ENCODE measurements at places on chromosomes 2 and 18.
A peak's percentile ranks its signal among the peaks of the same experiment; 100 is the strongest.

- DNase-seq = peak; percentile 37
These were observed 287.0 kb downstream of the TCF4 start for GRCh38 chr18:55300936-55301531.

DNA sequence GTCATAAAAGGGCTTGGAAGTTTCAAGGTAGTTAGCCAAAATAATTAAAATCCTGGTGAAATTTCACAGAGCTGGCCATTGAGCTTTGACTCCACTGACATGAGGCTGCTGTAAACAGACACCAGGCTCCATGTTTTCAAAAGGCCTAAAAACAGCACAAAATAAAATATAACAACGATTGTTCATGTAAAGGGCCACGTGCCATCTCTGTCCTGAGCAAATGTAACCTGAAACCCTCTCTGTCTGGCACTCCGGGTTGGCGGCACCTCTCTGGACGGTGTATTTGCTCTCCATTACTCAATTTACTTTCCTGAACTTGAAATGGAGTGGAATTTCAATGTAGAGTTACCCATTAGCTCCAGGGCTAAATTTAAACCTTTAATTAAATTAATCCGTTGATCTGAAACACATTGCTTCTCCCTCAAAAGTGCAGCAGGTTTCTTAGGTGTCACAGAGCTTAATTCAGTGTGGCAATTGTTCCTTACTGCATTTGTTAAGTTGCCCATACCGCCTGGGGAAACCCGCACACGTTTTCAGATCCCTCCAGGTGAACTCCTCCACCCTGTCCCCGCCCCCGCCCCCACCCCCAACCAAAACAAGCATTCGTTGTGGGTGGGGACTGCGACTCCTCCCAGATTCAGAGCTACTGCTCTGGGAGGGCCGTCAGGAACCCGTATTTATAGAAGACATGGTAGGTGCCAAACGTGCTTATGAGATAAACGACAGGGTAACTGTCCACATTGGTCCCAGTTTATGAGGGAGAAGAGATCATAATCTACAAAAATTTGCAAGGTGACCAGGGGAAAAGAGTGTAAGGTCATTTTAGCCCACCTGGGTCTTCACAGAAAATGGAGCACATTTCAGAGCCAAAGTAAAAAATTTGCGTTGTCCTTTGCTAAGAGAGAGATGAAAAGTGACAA is 1.2 kb upstream of the CABLES1 start:
- DNase-seq = no peak

- no peak for DNase-seq
These were observed 128.2 kb upstream of the CXCR4 start for GRCh38 chr2:136246086-136246669.

DNA sequence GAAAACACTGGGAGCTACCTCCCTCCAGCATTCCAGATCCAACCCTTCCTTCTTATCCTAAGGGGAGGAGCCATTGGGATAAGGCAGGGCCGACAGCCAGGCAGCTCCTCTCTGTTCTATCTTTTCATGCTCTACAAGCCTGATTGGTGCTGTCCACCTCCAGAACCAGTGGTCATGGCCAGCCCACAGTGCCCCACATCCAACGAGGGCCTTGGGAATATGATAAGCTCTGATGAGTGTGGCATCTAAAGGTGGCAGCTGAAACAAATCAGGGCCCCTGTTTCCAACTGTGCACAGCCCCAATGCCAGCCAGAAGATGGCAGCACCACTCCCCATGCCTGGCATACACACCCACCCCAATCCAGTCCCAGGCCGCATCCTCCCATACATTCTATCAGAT is 329.3 kb downstream of the C1D start:
- DNase-seq = peak; percentile 50

DNA sequence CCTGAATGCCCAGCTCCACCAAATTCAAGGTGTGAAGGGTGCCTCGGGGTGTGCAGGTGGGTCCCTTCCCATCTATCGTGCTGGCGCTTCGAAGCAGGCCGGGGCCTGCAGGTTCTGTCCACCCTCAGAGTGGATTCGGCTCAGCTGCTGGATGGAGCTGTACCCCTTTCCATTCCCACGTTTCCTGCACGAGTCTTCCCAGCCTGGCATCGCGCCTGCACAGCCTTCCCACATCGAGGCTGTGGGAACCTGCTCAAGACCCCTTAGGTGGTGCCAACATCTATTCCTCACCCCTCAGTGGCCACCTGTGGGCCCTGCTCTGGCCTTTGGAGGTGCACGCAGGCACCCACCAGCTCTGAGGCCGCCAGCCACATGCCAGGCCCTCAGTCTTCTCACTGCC is 65.7 kb downstream of the PDCL3 start:
- DNase-seq = no peak

GRCh38 chr2:36451512-36451911 is 95.9 kb downstream of the CRIM1 start:
- DNase-seq = no peak

- DNase-seq = no peak
These were observed 211.4 kb downstream of the PIEZO2 start for GRCh38 chr18:10937743-10938640.

GRCh38 chr2:121363632-121364420 is 78.8 kb upstream of the TFCP2L1 start:
- no peak for DNase-seq

DNA sequence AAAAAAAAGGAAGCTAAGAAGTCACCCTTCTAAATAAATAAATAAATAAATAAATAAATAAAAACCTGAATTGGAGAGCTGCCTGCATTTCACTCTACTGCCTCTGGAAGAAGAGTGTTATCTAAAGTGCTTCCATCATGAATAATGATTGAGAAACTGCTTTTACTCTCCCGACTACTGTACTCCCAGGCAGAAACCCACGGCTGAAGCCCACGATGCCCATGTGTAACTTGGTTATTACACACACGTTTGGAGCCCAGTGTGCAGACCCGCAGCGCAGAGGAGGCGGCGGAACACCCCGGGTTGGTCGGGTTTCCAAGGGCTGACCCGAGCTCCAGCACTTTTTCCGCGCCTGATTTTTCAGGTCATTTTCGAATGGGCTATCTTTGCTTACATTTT is 697 bp upstream of the SPATS2L start:
- DNase-seq = peak; percentile 42

DNA sequence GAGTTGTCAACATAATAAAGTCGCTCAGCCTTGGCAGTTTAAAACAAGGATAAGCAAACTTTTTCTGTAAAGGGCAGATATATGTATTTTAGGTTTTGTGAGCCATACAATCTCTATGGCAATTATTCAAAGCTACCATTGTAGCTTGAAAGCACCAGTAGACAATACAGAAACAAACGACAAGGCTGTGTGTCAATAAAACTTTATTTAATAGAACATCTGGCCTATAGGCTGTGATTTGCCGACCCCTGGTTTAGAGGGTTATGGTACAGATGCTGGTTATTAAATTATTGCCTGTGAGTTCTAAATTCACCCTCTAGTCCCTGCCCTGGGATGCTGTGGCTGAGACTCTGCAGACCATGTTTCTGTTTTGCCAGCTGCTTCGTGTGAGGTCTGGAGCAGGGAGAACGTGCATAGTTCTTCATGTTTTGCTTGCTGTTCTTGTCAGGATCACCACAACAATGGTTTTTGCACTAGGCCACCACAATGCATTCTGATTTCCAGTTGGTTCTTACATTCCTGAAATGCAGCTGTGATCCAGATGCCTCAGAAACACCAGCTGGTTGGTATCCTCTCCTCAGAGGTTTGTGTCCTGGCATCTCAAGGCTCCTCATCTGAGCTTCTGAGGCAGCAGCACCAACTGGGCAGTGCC is 46.6 kb downstream of the ICOS start:
- no peak for DNase-seq

DNA sequence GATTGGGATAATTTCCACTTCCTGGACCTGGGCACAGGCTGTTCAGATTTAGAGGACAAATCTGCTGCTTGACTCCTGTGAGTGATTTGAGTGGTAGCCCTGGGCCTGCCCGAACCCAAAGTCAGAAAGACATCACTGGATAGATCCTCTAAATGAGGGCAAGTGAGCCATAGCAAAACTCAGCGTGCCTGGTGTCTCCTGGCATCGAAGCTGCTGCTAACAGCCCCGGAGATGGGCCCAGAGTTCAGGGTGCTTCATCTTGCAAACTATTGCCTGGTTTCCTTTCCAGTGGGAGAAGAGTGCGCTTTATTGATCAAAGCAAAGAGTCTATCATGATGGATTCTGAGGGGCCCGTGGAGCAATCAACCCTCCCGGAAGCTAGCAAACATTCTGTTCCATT is 153.1 kb upstream of the KLHL29 start:
- no peak for DNase-seq

DNA sequence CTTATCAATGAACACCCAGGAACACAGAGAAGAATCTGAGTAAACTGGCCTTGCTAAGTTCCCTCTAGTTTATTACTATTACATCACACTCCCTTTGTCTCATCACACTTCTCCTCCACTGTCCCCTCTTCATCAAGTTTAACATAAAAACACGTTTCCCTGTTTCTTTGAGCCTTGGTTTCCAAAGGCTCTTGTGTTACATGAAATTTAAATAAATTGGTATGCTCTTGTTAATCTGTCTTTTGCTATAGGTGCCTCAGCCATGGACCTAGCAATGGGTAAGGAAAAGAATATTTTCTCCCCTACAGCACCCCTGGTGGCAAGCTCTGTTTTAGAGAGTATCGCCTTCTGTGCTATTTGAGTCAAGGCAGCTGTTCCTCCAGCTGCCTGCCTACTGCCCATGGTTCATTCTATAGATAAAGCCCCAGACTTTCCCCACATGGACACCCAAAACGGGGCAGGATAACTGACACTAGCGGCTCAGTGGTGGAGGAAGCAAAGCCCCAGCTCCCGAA is 31.8 kb downstream of the TGIF1 start:
- peak; percentile 36 for DNase-seq

GRCh38 chr2:74148457-74149246 is 940 bp upstream of the BOLA3 start:
- no peak for DNase-seq

DNA sequence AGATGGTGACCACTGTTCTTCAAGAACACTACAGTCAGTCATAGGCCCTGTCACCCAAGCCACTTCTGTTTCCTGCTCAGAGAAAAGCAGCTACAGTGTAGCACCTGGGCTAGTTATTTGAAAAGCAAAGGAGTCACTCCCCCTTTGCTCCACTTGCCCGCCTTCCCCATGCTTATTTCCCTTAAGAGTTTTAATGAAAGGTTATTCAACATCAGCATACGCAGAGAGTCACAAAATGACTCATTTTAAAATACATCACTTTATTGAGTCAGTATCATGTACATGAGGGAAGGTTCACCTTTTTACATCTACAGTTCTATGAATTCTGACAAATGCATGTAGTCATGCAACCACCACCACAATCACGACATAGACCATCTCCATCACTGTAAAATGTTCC is 71.3 kb downstream of the TNFRSF11A start:
- no peak for DNase-seq

DNA sequence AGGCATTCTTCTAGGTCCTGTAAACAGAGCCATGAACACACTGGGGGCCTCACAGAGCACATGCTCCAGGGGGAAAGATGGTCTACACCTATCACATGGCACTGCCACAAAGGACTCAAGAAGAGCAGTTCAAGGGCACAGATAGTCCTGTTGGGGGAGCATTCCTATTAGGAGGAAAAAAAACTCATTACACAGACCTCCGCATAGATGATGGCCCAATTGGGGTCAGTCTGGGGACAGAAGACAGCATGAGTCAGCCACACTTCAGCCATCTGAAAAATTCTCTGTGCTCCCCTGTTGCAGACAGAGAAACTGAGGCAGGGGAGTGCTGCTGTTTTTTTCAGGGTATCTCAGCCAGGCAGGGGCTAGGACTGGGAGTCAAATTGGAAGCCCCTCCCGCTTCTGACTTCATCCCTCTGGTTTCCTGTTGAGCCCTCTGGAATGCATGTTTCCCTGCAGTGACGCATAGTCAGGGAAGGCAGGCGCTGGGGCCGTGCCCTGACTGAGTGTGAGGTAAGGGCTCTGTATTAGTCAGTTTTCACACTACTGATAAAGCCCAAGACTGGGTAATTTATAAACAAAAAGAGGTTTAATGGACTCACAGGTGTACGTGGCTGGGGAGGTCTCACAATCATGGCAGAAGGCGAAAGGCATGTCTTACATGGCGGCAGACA is 67.9 kb downstream of the RHOB start:
- no peak for DNase-seq

- DNase-seq = no peak
These were observed 32.8 kb downstream of the GRHL1 start for GRCh38 chr2:9984217-9984739.

DNA sequence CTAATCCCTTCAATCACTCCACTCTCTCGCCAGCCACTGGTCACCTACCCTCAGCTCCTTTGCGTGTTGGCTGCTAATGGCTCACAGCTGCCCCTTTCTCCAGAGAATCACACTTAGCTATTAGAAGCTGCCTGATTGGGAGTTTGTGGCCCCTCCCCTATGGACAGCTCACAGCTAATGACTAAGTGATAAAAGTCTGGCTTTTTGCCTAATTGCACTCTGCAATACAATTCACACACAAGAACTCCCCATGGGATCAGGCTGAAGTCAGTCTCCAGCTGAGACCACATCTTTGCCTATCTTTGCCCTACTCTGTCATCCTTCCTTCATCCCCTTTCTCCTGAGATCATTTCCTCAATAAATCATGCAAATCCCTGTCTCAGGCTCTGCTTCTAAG is 701.9 kb upstream of the RAB6C start:
- peak; percentile 78 for DNase-seq

DNA sequence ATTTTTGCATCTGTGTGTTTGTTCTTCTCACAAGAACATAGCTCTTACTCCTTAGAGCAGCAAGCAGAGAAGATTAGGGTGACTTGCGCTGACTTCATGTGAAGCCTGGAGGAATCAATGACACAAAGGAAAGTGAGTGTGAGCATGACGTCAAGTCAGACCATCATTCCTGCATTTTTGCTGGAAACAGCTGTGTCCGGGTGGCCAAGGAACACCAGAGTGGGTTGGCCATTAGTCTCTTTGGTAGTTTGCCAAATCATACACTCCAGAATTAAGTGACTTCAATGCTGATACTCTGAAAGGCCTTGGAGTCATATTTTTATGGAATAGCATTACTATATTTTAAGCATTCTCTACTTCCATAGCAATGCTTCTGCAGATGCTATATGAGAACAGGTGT is 597.2 kb downstream of the DCDC2C start:
- no peak for DNase-seq

DNA sequence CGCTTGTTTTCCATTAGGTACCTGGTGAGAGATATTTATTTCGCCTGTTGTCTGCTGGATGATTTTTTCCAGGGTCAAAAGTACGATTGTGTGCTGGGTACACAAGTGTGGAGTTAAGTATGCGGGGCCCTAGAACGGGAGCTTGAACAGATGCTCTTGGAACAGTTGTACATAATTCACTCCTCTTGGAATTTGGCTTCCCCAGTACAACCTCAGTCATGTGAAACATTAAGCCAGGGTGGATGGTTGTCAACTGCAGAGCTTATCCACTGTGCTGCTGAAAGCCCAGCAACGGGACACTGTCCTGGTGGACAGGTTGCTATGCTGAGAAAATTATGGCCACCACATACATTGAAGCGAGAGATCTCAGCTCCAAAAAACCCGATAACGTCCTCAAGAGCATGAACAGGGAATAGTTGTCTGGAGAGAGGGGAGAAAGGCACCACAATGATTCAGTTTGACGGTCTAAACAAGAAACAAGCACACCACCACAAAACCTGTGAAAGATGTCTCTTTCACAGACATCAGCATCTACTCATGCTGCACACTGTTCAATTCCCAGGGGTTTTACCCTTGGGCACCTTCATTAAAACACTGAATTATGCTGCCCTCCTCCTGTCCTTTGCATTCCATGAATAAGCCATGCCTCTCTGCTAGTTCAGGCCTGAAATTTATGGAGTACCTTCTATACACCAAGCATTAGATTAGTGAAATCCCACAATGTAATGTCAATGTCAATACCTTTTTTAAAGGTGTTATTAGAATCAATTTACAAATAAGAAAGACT is 176.8 kb upstream of the TRIB2 start:
- no peak for DNase-seq

- no peak for DNase-seq
These were observed 53.3 kb downstream of the GULP1 start for GRCh38 chr2:188345020-188345419.
